HT1080 (cell line): ENCODE measurements at places on chromosomes 2 and 18. TPM values are rescaled to one million over a fixed set of nuclear protein-coding genes. Genes with fewer than 3 reads are reported as not detected.

Gene GALNT5
- total RNA-seq = not detected in 2 replicates

Gene CKAP2L
- total RNA-seq = 21.1 and 33.7 TPM in 2 replicates

Gene ATP6V1C2
- total RNA-seq = 0.03 TPM in 1 of 2 replicates, not detected in the other

Gene SLC4A5
- not detected in 2 replicates for total RNA-seq

Gene SULT1C2
- total RNA-seq = 1.8 and 2.3 TPM in 2 replicates

Gene REG3A
- not detected in 2 replicates for total RNA-seq

DNA sequence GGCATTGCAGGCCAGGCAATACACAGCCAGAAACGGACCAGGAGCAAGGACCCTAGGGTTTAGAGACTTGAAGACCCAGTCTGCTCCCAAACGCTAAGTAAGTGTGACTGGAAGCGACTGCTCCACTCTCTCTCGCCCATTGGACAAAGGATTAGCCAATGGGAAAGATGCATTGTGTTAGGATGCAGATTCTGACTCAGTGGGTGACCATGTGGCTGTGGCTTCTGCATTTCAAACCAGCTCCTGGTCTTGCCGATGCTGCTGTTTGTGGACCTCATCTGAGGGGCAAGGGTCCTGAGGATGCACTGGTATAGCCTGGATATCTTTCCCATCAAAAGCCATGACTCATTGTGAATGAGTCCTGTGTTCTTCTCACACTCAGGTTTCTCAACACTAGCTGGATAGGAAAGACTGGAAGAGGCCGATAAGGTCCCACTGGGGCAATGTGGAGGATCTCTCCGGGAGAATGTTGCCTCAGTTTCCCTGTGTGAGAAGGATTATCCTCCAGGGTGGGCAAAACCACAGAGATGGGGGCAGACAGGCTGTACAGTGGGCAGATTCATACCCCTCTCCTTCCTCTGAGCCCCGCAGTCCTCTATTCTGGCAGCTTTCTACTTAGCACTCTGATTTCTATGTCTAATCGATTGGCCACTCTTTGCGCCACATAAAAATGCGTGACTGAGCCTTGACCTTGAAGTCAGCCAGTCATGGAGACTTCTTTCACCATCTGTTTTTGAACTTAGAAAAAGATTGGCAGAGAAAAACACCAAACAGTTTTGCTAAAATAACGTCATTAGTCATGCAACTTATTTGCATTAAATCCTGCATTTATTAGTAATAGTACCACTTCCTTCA lies 257.1 kb downstream of the PRKCE start:
- DNase-seq = peak; percentile 3

- DNase-seq = no peak
These were observed 100.2 kb upstream of the EPAS1 start for GRCh38 chr2:46196871-46197462.

- DNase-seq = no peak
These were observed 17.3 kb downstream of the ADRA2B start for GRCh38 chr2:96098900-96099590.

DNA sequence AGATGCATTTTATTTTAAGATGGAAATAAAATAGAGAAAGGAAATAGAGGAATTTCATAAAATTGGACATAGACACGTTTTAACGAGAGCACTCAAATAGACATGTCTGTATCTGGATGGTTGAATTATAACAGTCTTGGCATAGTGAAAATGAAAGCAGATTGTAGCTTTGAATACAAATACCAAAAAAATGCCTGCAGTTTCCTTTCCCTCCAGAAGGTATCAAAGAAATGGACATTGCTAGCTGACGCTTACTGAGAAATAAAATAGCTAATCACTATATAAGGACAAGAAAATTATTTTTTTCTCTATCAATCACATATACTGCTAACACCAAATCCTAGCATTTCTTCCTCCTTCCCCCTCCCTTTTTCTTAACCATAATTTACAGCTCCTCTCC lies 11.4 kb upstream of the MAPRE2 start:
- no peak for DNase-seq

DNA sequence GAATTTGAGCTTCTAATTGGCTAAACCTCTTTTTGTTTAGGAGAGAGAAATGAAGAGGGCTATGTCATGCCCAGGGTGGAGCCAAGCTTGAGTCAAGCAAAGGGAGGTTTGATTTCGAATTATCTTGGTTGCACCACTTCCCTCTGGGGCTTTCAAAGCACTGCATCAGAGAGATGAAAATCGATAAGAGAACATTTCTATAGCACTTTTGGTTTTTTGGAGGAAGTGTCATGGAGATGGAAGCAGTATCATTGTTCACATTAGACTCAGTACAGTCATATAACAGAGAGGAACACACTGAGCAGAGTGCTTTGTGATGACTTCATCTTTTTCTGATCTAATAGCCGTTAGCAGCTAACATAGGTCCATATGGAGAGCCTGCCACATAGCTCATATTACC lies 120.3 kb upstream of the UXS1 start:
- DNase-seq = no peak

GRCh38 chr2:236813766-236814165 lies 244.1 kb downstream of the ACKR3 start:
- no peak for DNase-seq

- DNase-seq = no peak
These were observed 929.5 kb downstream of the NRXN1 start for GRCh38 chr2:50102383-50102782.

GRCh38 chr2:113021312-113021711 lies 16.1 kb downstream of the IL36A start:
- no peak for DNase-seq

GRCh38 chr2:214410128-214410775 lies 602 bp upstream of the VWC2L start:
- DNase-seq = no peak

- DNase-seq = no peak
These were observed 31.6 kb downstream of the SUCLG1 start for GRCh38 chr2:84427235-84428138.
